ENCODE measurements at places on chromosomes 16 and 17.

- no peak for DNase-seq
Measured at GRCh38 chr16:84723906-84724305, 24.1 kb downstream of the USP10 start.

DNA sequence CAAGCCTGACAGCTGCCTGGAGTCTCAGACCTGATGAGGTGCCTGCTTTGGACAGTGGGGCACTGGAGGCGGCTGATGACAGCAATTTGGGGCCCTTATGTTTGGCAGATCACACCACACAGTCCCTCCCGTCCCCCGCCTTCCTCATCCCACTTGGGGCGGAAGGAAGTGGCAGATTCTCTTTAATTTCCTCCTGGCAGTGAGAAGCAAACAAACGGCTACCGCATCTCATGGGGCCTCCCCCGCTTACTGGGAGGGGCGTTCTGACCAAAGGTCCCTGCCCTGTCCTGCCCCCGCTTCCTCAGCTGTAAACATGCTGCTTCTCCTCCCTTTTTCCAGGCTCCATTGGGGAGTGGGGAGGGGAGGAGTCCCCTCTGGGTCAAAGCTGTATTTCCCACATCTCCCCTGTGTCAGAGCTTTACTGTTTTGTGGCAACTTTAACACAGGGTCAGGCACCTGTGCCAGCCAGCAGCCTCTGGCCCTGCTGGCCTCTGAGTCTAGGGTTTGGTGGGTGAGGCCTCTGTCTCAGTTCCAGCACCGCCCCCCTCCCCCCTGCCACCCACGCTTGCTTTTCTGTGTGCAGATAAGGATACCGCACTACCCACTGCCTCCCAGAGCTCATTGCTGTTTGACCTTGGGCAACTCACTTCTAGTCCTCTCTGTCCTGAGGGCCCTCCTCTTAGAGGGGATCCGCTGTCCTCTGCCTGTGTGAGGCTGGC, 5.4 kb upstream of the NFATC3 start:
- DNase-seq: no peak

DNA sequence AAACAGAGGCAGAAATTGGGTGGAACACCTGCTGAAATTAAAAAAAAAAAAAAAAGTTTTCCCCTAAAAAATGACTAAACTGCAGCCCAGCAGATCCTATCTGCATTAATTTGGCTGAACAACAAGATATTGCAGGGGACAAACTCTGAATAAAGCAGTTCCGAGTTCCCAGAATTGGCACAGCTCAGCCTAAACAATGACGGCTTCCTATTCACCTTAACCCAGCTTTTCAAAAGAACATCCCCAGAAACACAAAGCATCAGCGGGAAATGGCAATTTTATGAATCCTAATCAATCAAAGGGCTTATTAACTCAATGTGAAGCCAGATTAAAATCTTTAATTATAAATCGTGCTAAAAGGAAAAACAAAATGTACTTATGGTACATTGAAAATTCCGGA, 497.8 kb upstream of the ZFHX3 start:
- no peak for DNase-seq

GRCh38 chr17:28392491-28392890, 13.5 kb downstream of the SLC46A1 start:
- DNase-seq: no peak

GRCh38 chr16:87305505-87306391, 11.4 kb downstream of the C16orf95 start:
- no peak for DNase-seq

- DNase-seq: peak; percentile 71
Measured at GRCh38 chr17:48457080-48457836, 27.2 kb upstream of the SKAP1 start.

DNA sequence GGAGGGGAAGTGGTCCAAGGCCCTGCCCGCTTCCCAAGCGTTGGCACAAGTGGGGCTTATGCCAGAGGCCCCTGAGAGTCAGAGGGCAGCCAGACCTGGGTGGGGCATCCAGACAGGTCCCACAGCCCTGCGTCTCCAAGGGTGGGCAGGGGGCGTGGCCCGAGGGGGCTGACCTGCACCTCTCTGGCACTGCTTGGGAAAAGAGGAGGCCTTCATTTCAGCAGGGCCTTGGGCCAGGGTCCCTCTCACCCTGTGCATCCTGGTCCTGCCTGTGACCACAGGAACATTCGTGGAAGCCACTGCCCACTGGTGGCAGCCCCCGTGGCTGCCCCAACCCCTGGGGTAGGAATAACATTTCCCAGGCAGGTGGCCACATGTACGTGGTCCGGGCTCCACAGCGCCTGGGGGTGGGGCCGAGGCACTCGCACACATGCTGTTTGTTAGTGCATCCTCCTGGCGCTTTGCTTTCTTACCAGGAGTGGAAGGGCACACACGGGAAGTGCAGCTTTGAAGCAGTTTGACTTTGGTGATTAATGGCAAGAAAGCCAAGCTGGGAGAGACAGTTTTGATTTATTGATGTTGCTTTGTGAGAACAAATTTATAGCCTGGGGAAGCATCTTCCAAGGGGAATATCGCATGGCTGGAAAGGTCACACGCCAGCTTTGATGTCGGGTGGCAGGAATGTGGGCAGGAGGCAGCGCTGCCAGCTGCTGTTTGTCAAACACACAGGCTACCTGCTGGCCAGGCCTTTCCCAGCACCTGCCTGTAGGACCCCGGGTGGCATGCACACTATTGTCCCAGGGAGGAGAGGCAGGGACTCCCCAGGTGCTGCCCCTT, 4.3 kb downstream of the CENPX start:
- DNase-seq: no peak

DNA sequence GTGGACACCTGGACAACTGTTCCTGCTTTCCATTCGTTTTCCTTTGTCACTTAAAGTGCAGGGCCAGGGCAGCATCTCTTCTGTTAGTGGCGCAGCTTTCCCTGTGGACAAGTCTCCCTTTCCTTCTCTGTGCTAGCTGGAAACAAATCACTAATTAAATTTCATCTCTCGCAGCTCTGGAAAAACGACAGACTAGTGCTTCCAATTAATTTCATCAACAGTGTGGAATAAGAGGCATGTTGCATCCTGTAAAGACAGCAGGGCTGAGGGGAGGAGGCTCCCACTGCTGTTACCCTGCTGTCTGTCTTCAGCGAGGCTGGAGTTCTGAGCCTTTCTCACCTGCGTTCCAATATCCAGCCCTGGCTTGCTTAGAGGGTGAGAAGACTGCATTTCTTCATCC, 352.1 kb upstream of the HSBP1 start:
- DNase-seq: no peak

DNA sequence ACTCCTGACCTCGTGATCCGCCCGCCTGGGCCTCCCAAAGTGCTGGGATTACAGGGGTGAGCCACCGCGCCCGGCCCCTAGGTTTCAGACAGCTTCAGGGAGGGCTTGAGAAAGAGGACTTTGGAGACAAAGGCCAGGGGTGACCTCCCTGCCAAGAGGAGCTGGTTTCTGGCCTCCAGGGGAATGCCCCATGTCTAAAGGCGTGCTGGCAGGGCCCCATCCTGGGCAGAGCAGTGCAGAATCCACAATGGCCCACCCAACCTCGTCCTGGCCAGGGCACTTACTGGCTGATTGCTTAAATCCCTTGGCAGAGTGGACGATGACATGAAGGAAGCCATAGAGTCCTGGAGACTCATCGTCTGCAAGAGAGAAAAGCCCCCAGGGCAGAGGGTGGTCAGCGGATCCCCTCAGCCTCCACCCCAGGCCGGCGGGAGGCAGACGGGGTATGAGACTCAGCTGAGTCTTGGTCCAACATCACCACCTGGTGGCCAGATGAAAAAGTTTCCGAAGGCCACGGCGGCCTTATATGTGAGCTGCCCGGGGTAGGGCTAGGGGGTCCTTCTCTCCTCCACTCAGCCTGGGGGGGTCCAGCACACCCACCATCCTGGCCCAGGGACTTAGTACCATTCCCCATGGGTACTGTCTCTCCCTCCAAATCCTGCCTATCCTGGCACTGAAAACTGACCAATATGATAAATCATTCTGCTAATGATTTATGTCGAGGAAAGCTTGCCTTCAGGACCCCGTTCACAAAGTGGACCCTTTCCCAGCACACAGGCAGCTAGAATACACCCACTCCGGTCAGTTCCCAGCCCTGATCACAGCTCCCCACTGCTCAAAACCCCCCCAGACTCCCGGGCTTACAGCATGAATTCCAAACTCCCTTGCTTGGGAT, 59.1 kb downstream of the TIMM22 start:
- peak; percentile 42 for DNase-seq

- DNase-seq: no peak
Measured at GRCh38 chr16:80744856-80745255, 59.5 kb downstream of the CDYL2 start.

DNA sequence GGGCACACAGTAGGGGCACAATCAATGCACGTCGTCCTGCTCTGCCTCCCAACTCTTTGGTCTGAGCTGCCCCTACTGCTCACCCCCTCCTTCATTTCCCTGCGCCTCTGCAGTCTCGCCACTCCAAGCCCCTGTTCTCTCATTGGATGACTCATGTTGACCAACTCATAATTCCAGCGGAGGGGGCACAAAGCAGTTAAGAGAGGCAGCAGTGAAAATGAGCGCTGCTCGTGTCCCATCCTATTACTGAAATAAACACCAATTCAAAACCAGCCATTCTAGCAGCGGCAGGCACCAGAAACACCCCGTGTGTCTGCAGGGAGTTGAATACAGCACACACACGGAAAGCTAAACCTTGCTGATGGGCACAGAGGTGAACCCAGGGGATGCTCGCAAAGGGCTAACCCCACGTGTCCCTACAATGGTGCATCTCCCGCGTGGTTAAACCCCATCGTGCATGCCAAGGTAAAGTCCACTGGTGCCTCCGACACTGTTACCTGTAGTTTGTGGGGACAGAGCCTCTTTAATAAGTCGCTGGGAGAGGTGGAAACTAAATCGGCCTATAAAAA, 310.4 kb downstream of the XYLT1 start:
- DNase-seq: peak; percentile 17

DNA sequence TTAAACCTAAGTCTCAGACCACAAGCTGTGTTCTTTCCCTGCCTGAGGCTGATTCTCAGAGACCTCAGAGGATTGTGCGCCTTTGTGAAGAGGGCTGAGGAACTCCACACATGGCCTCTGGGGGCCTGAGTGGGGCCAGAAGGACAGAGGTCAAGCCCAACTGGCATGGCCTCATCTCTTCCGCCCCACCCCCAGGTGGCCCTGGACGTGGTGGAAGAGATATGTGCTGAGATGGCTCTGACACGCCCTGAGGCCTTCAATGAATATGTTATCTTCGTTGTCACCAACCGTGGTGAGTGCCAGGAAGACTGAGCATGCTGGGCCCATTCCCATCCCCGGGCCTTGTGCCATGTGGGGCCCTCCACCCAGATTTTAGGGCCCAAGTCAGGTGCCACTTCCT, 20.1 kb upstream of the ALKBH5 start:
- no peak for DNase-seq

GRCh38 chr17:65355246-65355645, 206.2 kb downstream of the AXIN2 start:
- DNase-seq: no peak

- no peak for DNase-seq
Measured at GRCh38 chr17:77042476-77043231, 98.1 kb upstream of the SEC14L1 start.

- DNase-seq: no peak
Measured at GRCh38 chr17:34981538-34982241, 1.4 kb downstream of the LIG3 start.
